CD4-positive, alpha-beta T cell (primary cell): ENCODE measurements at places on chromosomes 12 and 14. TPM values are rescaled to one million over a fixed set of nuclear protein-coding genes. Genes with fewer than 3 reads are reported as not detected.

- no peak for DNase-seq
Measured at GRCh38 chr12:10178821-10179220, at the start of gene TMEM52B. Gene TMEM52B, plus strand, starts transcription at chr12:10179032. Its CDS starts 543 bp downstream, at chr12:10179575.

- no peak for DNase-seq
Measured at GRCh38 chr12:79223210-79223609, 358.6 kb downstream of the SYT1 start.

GRCh38 chr12:129571901-129572494, 331.8 kb downstream of the TMEM132D start:
- no peak for DNase-seq

DNA sequence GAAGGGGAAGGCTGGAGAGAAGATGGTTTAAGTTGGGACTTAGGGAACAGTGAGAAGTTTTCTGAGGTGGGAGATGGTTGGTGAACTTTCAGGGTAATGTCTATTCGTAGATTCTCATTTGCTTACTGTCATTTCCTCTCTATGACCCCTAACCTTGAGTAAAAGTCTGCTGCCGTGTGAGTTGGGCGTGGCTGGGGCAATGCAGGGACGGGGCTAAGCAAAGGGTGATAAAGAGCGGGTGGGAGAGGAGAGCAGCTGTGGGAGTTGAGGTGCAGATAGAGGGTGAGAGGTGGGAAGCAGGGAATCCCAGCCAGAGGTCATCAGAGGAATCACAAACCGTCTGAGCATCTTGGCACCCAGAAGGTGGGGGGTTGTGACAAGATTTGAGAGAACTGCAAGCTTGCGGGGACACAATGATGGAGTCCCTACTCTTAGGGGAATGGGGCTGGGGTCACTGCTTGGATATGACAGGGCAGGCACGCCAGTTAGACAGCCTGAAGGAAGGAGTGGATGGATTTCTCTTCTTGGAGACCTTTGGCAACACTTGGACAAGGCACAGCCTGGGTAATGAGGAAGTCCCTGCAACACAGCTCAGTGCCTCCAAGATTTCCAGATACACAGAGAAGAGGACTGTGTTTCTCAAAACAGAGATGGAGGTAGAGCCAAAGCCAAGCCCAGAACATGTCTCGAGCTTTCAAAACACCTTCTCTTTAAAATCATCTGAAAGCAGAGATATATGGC, 45.9 kb upstream of the CTDSP2 start:
- no peak for DNase-seq

CNTN1 gene
- not detected for total RNA-seq

DNA sequence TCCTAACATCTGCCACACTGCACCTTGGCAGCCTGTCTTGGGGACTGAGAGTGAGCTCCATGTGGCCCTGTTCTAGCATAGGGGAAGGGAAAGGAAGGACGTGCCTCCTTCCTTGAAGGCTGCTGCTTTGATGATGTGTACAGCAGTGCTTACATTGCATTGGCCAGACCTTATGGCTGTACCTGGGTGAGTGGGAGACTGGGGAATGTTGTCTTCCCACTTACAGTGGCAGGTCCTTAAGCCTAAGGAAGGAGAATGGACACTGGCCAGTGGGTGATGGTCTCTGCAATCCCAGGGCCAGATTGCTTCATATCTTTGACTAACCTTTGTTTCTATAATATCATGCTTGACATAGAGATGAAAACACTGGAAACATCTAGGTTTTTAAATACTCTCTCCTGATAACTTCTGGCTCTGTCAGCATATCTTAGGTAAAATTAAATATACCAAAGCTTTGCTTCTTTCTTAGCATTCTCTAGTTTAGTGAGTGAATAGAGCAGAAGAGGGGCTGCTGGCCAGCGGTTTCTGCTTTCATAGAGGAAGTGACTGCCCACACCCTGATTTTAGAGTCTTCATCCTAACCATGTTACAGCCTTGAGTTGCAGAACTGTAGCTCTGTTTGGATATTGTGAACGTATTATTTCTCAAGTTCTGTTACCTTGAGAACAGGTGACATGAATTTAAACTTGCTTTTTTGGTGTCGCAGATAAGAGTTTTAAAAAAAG, 27.2 kb downstream of the KLC1 start:
- no peak for DNase-seq

DNA sequence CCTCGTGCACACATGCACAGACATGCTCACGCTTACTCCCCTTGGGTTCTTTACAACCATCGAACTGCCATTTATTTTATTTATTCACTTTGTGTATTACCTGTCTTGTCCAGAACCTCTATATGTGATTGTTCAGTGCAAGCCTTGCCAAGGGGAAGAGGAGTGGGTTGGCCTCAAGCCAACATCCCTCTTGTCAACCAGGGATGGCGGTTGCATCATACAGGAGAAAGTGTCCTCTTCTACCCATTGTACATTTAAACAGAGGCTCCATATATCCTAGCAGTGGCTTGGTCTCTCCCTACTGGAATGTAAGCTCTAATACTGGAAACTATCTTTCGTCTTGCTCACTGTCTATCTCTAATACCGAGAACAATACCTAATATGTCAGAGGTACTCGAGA, 108.4 kb downstream of the C12orf42 start:
- no peak for DNase-seq

DNA sequence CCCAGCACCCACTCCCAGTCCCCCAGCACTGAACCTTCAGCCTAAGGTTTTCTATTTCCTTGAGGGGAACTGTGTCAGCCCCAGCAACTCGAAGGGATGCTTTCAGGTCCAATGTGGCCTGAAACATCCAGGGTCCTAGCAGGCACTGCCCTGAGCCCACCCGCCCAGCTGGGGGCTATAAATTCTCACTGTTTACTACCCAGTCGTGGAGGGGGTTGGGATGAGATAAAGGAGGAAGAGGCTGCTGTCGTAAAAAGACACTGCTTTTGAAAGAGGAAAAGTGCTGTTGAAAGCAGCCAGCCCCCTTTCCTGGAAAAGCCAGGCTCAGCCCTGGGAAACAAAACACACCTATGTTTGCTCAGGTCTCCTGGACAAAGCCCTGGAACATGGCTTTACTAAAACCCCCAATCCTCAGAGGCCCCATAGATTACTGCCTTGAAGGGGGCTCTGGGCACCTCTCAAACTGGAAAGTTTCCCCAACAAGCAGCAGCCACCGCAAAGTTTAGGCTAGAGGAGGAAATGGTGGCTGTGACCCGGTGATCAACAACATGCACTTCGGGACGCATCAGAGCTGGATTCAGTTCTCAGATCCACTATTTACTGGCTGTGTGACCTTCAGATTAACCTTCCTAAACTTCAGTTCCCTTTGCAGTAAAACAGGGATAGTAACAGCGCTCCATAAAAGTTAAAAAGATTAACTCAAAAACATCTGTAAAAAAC, 51.0 kb downstream of the ACTN1 start:
- no peak for DNase-seq

- DNase-seq = no peak
Measured at GRCh38 chr14:22996768-22997654, 12.9 kb downstream of the C14orf93 start.

GRCh38 chr12:115466076-115466475, 782.1 kb upstream of the TBX3 start:
- no peak for DNase-seq

DNA sequence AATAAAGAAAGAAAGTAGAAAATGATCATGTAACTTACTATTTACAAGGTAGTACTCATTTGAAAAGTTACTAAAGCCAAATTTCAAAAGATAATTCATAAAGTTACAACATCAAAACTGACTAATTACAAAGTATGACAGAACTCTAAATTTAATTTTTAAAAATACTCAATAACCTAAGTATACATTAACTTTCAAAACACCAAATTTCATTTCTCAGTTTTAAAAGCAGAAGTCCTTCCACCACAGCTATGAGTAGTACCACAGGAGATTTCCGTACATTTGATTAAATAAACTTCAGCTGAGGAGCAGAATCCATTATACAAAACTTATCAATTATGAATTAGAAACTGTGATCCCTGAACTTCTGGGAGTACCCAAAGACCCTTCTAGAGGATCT, 100.8 kb upstream of the BBS10 start:
- DNase-seq = no peak

DNA sequence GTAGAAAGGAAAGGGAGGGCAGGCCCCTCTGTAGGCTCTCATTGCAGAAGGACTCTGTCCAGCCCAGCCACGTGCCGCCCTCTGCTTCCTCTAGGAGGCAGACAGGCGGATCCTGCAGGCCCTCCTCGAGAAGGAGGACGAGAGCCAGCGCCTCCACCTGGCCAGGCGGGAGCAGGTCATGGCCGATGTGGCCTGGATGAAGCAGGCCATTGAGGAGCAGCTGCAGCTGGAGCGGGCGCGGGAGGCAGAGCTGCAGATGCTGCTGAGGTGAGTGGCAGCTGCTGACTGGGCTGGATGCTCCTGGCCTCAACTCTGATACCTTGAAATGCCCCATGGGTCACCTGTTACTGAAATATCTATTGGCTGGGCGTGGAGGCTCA, 10.9 kb downstream of the TCHP start:
- no peak for DNase-seq

GRCh38 chr14:71651228-71651627, 281.0 kb upstream of the RGS6 start:
- no peak for DNase-seq

GNPNAT1 gene
- 3.8 TPM for total RNA-seq

- no peak for DNase-seq
Measured at GRCh38 chr12:121516437-121517011, 64.3 kb downstream of the KDM2B start.

POLE gene
- total RNA-seq = 41.8 TPM

DNA sequence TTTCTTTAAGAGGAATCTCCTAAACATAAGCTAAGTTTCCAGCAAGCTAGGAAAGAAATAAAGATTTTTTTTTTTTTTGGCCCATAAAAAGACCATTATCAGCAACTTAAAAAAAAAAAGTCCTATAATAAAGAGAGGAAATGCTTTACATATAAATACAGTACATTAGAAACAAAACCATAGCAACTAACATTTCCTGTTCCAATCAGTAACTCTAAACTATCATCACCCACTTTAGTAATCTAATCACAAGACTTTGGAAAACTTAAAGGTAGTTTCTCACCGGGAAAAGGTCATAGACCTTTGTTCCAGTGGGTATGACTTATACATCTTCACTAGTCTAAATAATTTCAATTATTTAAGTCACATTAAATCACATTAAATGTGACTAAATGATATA, 11.1 kb downstream of the SPTSSA start:
- DNase-seq = no peak

APAF1 gene
- total RNA-seq = 13.5 TPM

LRRIQ1 gene
- not detected for total RNA-seq

PALS1 gene
- total RNA-seq = 12.1 TPM

CLEC4D gene
- total RNA-seq = not detected

BDKRB2 gene
- not detected for total RNA-seq

PLA2G1B gene
- not detected for total RNA-seq

DNA sequence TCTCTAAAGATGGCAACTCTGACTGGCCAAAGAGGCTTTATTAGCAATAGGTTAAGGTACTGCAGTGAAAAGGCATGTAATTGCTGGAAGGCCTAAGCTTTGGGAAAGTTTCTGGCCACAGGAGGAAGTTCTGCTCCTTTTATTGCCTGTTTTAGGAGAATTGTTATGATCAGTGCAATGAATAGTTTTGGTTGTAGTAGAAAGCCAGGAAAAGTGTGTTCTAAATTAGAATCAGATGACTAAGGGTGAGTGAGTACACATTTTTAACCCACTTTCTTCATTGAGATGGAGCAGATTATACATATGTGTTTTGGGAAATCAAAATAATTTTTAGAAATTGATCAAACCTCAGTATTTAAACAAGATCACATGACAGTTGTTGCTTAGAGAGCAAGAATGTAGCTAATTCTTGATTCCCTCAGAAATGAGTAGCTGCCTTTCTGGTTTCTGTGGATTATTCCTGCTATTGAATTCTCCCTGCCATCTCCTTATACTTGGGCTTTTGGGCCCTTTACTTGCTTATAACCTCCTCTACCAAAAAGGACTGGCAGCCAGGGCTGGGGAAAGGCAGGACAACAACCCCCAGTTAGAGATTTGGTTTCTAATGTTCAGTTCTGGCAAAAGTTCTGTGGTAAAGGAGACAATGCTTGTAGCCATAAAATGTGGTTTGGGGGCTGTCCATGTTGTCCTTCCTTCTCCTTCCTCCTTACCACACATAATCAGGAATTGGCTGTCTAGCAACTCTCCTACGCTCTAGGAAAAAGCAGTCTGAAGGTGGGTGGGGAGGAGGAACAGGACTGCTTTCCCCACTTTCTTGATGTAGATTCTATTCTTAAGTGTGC, 217.1 kb downstream of the SLC38A4 start:
- no peak for DNase-seq

APOF gene
- not detected for total RNA-seq

GRCh38 chr14:105880616-105881015, 354.2 kb downstream of the TMEM121 start:
- no peak for DNase-seq

- peak; percentile 55 for DNase-seq
Measured at GRCh38 chr12:13211859-13212664, 15.5 kb downstream of the EMP1 start.

GRCh38 chr14:93395231-93395630, 35.5 kb upstream of the UNC79 start:
- DNase-seq = no peak

GRCh38 chr12:122874081-122874480, 21.8 kb downstream of the VPS37B start:
- DNase-seq = no peak

GRCh38 chr12:50249464-50250182, 33.7 kb downstream of the LIMA1 start:
- no peak for DNase-seq

SLC2A14 gene
- total RNA-seq = 0.52 TPM
